AG04450 (cell line): ENCODE measurements at places on chromosomes 7 and 10. TPM values are rescaled to one million over a fixed set of nuclear protein-coding genes. Genes with fewer than 3 reads are reported as not detected.

The GPR37 gene
- polyA plus RNA-seq, result 5.5 and 11.2 TPM in 2 replicates

DNA sequence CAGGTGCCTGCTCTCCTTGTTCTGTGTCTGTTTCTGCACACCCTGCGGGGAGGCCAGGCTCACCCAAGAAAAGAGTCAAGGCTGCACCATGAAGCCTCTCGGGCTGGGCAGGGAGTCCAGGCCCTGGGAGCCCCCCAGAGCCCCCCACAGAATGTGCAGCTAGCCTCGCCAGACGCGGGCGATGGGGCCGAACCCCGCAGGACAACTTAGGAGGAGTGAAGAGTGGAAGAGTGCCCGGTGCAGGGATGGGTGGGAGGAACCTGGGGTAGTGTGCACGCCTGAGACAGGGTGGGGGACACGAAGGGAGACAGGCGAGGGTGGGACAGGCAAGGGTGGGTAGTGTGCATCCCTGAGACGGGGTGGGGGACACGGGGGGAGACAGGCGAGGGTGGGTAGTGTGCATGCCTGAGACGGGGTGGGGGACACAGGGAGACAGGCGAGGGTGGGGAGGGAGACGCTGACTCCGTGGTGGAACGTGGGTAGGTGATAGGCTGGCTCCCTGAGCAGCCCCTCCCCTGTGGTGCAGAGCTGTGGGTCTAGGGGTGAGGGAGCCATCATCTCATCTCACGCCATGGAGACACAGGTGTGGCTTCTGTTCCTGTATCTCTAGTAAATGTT, 615.4 kb downstream of the DNAJB6 start:
- no peak for DNase-seq

DNA sequence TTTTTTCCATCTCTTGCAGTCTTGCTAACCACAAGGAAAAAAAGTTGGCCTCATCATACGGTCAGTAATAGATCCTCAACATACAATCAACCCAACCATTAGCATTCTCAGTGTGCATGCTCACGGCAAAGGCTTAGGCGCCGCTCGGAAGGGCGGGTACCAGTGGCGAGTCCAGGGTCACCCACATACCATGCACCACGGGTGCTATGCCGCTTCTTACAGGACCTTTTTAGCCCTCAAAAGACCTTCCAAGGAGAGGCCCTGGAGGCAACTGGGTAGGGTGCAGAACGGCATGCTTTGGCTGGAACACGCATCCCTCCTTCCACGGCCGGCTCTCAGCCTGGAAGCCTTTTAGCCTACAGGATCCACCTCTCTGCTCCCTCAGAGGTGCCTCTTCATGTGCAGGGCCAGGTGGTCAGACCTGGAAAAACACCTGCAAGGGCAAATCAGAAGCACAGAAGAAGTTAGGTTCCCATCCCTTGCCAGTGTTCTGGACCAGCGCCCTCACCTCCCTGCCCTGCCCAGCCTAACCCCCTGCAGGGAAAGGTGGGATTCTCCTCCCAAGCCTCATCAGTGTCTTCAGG, 5.8 kb downstream of the KLF6 start:
- no peak for DNase-seq

DNA sequence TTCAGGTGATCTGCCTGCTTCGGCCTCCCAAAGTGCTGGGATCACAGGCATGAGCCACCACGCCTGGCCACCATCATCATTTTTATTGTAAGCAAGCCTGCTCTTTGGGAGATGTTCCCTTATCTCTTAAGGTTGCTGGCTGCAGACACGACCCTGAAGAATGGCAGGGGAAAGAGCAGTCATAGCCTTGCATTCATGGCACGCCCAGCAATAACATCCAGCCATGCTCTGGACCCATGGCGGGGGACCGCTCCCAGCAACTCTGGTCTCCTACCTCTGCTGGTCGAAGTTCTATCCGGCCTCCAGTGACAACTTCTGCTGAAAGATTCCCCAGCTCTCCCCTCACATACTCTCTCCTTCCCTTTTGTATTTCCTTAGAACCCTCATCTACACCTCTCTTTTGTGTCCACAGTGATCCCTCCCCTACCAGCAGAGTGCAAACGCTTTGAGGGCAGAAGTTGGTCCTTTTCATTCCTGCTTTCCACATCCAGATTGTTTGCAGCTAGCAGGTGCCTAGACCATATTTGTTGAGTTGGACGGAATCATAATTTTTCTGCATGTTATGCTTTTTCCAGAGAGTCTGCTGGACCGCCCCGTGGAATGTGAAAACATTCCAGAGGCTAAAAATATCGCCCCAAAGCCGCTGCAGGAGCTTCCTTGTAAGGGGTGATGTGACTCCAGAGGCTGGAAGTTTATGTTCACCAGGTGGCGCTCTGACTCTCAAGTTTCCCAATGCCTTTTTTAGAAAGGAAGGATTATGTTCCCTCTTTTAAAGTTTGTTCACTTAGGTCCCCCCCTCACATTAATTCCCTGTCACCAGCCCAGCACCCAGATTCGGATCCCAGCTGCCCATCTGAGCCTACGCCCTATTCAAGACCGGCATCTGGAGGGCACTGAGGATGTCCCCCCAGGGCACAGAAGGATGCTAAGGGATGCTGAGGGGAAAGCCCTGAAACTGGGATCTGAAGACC, 4.3 kb upstream of the MARVELD1 start:
- peak; percentile 67 for DNase-seq

DNA sequence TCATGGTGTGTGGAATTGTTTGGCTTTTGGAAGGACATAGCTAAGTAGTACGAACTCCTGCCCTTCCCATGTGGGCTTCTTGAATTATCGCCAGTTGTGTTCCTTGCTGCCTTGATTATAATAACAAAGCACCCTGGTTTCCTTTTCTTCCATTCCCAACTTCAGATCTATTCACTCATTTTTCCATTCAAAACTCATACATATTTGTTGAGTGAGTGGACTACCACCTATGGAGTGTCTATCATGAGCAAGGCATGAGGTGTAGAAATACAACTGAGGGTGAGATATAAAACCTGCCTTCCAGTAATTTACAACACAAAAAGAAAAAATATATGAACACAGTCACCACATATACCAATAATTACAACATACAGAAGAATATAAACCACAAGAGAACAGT, 4.9 kb upstream of the COL17A1 start:
- no peak for DNase-seq

DNA sequence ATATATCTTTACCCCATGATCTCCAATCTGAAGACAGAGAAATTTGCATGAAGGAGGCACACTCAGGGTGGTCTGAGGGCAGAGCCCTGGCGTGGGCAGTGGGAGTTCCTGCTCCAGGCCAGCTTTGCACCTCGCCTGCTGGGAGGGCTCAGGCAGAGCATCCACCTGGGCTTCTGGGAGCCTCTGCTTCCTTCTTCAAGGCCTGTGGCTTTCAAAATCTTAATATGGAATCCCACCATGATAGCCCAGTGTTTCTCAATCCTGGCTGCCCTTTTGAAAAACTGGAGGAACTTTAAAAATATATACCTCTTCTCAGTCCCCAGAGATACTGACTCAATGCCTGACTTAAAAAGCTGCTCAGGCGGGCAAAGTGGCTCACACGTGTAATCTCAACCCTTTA, 36.7 kb upstream of the PSAP start:
- no peak for DNase-seq

- peak; percentile 3 for DNase-seq
Observed at GRCh38 chr7:15554081-15554480, 7.7 kb downstream of the AGMO start.
